ENCODE measurements at places on chromosomes 1 and 21. TPM values are rescaled to one million over a fixed set of nuclear protein-coding genes. Genes with fewer than 3 reads are reported as not detected.

- no peak for DNase-seq
Observed at GRCh38 chr21:36111238-36111637, 23.6 kb upstream of the CBR3 start.

Gene LAD1
- 0.04 TPM for polyA plus RNA-seq

DNA sequence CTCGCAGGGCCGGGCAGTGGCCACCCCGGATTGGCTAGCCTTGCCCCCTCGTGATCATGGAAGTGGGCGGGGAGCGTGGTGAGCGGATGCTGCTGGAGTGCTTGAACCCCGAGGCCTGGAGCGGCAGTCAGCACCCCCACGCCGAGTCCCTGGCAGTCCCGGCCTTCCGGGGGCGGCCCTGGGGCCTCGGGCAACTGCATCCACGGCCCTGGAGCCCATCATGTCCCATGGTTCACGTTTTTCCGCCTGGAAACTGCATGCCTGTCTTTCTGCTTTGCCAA is 45.6 kb downstream of the CDC7 start:
- no peak for DNase-seq

DNA sequence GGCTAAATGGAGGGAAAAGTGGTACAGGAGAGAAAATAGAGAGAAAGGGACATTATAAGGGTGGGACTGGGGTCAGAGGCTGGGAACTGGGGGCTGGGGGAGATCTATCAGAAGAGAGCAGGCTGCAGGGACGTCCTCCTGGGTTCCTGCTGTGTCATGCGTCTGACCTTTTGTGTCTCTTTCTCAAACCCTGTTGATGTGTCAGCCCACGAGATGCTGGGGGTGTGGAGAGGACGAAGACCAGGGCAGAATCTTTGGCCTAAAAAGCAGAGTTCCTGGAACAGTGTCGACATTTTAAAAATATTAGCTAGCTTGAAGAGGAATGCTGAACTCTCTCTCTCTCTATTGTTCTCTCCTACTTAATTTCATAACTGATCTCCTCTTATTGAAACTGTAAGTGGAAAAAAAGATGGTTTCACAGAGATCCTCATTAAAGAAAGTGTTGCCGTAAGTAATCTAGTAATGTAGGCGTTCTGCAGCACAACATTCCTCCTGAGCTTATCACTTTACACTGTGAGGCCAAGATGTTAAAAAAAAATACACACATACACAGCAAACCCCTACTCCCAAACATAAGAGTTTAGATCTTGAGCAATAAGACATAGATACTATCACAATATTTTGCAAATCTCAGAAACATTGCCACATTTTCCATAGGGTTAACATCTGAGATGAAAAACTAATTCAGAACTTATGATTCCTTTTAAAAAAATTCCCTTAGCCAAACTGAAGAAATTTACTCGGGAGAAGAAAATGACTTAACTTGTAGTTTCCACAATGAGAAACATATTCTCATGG is 52.6 kb downstream of the RUNX1 start:
- DNase-seq = no peak
